ENCODE measurements at places on chromosomes 7 and 10.

DNA sequence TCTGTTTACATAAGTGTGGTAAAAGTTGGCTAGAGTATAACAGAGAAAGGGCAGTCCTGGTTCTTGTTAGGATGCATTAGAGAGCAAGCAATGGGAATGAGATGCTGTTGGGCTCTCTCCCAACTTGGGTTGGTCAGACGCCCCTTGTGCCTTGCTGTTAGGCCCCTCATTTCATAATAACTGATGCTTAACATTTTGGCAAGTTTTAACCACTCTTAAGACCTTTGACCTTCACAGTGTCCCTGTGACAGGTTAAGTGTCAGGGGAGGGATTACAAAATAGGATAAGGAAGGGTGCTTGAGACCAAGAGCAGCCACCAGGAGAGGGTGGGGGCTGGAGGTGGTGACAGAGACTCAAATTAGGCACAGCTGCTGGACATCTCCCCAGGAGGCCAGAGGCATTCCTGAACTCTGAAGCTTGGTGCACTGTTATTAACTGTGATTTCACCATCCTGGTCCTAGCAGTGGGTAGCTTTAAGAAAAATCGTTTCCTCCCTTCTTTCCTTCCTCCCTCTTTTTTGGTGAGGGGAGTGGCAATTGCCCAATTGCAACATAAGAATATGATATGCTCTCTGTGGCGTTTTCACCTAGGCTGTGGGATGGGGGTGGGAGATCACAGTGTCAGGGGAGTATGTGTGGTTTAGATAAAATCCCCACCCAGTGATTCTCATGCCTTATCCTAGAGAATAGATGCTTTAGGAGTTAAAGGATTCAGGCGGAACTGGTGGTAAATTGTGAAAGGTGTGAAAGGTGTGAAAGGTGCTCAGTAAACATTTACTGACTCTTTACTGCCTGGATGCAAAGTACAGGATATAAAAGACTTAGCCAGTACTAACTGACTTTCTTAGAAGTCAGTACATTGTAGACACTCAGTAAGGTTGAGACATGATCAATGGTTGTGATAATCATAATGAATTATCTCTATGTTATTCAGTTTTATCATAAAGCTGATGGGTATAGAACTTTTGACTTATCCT is 270.5 kb downstream of the BICC1 start:
- DNase-seq, result no peak

DNA sequence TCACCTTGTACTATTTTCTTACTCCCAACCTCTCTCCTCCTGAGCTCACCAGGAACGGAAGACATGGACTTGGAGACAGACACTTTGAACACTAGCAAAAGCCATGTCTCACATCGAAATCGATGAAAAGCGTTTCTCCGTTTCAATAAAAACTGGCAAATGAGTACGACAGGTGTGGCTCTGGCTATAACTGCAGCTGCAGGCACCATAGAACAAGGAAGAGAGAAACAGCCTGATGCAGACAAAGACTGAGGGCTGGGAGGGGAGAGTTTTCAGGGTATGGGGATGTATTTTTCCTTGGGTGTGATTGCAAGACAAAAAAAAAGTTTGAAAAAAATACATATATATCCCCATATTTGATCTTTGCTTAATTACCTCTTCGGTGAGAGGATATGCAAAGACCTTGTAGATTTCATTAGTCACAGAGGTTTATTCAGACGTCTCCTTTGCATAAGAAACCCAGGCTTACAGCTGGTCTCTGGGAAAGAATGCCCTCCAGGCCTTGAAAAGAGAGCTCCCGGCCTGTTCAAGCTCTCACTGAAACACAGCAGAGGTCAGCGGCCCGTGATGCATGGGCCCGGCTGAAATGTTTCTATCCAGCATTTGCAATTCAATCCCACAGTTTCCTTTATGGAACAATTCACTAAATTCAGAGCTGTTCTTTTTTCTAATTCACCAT is 63.1 kb downstream of the TLL2 start:
- DNase-seq, result no peak

DNA sequence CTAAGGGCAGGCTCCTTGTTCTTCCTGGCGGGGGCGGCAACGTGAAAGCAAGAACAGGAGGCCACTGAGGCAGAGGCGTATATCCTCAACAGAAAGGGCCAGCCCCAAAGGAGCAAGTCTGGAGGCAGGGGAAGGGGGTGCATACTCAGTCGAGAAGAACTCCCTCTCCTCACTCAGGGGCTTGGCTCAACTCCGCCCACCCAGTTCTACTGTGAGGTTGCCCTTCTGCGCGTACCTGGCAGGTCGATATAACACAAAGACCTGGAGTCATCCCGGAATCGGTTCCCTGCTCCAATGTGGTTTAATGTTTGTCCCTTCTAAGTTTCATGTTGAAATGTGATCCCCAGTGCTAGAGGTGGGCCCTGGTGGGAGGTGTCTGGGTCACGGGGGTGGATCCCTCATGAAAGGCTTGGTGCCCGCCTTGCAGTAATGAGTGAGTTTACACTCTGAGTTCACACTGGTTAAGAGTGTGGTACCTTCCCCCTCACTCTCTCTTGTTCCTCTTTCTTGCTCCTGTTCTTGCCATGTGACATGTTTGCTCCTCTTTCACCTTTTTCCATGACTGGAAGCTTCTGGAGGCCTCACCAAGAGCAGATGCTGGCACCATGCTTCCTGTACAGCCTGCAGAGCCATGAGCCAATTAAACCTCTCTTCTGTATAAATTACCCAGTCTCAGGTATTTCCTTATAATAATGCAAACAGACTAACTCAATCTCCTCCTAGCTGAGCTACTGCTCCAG is 32.6 kb downstream of the GSDME start:
- DNase-seq, result peak; percentile 14

DNA sequence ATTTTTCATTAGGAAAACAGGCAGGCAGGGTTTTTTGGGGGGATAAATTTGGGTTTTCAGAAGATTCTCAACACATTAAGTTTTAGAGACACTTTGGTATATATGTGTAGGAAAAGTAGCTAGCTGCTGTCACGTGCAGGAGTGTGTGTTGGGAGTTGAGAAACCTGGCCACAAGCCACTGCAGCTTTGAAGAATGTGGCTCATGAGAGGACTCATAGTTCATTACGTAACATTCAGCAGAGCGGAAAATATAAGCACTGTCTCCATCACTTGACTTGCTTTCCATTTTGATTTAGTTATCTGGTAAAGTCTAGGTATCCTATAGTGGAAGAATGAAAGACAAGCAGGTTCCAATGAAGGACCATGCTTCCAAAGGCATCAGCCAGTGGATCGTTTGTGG is 31.2 kb downstream of the SMNDC1 start:
- DNase-seq, result peak; percentile 94

DNA sequence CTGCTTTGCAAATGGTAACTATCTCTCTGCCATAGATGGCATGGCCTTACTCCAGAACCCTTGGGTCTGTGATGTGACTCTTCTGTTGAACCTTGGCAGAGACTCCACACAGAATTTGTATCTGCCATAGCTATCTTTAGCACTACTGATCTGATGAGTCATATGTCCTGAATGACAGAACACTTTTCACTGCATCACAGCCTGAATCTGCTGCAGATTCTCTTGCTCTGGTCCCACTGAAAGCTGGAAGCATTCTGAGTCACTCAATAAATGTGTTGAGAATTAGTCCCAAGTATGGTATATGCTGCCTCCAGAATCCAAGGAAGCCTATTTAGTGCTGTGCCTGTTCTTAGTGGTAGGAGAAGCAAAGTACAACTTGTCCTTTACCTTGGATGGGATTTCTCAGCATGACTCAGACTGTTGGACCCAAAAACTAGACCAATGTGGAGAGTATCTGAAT is 39.5 kb upstream of the ANKRD1 start:
- DNase-seq, result no peak

DNA sequence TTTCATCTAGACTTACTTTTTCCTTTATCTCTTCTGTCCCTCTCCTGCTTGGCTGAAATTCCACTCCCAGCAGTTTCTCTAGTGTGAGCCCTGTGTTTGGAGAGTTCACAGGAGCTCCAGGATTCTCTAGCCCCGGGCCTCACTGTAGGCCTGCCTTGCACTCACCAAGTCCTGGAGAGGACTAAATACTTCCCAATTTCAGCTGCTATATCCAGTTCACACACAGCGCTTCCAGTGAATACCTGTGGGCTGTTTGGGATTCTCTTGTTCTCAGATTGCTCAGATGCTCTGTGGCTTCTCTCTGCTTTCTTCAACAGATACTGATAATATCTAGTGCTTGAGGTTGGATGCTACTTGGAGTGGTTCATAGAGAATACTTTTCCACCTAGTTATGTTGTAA is 46.0 kb downstream of the MINPP1 start:
- DNase-seq, result no peak

Data from HL-60 (cell line).